Kidney epithelial cell (primary cell): ENCODE measurements at places on chromosomes 3 and 15. TPM values are rescaled to one million over a fixed set of nuclear protein-coding genes. Genes with fewer than 3 reads are reported as not detected.

DNA sequence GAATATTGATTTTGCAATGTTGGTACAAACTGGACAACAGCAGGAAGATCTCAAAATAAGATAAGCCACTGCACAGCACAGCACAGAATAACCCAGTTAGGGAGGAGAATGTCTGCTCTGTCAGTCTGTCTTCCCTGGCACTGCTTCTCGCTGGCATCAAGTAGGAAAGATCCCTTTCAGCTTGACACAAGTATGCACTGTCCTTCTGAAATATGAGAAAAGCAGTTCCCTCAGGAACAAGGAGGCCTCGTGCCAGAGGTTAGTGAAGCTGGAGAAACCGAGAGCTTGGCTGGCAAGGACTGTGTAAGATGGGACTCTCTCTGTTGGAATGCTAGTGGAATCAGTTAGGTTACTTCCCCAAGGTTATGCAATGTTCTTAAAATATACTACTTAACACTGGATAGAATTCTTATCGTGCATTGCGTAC lies 59.1 kb downstream of the FMN1 start:
- DNase-seq = no peak

GRCh38 chr15:99718421-99718820 lies 14.8 kb downstream of the LYSMD4 start:
- no peak for DNase-seq

- DNase-seq = peak; percentile 41
Measured at GRCh38 chr3:140859592-140860336, 81.9 kb upstream of the SLC25A36 start.

GRCh38 chr3:131705558-131706051 lies 202.8 kb upstream of the MRPL3 start:
- peak; percentile 42 for DNase-seq

DNA sequence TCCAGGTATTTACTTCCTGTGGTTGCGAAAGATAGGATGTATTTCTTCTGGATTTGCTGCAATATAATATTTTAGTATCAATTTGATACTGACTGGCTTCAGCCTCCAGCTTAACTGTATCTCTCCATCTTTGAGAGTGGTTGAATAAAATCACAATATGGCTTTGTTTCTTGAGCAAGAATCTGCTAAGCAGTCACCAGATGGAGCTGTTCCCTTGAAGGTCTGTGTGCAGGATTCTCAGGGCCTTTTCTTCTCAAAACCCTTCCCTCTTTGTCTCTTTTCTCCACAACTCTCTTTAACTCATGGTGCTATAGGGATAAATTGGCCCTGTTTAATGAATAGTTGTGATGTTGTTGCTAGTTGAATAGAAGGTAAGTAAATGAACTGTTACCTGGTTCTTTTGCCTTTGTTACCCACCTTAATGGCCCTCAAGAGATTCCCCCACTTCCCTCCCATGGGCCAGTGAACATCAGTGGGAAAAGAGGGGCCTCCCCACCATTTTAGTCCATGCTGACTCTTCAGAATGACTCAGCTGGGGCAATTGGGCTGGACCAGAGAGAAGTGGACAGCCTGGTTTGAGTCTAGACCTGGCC lies 34.8 kb upstream of the RAB6B start:
- no peak for DNase-seq

GRCh38 chr15:57143511-57144078 lies 225.2 kb downstream of the TCF12 start:
- DNase-seq = no peak

- no peak for DNase-seq
Measured at GRCh38 chr3:73499787-73500186, 125.0 kb downstream of the PDZRN3 start.

- no peak for DNase-seq
Measured at GRCh38 chr15:51077221-51078153, 17.2 kb downstream of the TNFAIP8L3 start.

GRCh38 chr15:68630211-68630555 lies 51.4 kb downstream of the CORO2B start:
- no peak for DNase-seq

- peak; percentile 26 for DNase-seq
Measured at GRCh38 chr15:48437178-48437577, 105.9 kb downstream of the DUT start.

Gene CPA3
- not detected in 2 replicates for total RNA-seq

Gene ICE2
- 18.6 and 34.8 TPM in 2 replicates for total RNA-seq

Gene MYEF2
- 34.6 and 45.9 TPM in 2 replicates for total RNA-seq

Gene AMT
- 4.9 and 6.6 TPM in 2 replicates for total RNA-seq

Gene IL1RAP
- total RNA-seq = 10.8 and 13.9 TPM in 2 replicates

Gene CIAO2A
- total RNA-seq = 51.5 and 84.6 TPM in 2 replicates

Gene ROBO2
- 1.4 and 3.9 TPM in 2 replicates for total RNA-seq

Gene PLSCR5
- not detected in 2 replicates for total RNA-seq

Gene TERC
- total RNA-seq = 246 and 351 TPM in 2 replicates

Gene SNRPN
- 201 and 206 TPM in 2 replicates for total RNA-seq

Gene SEMA6D
- 1.7 and 1.8 TPM in 2 replicates for total RNA-seq

Gene SLC2A2
- not detected in 2 replicates for total RNA-seq

Gene GOLGA8O
- not detected in 2 replicates for total RNA-seq
